ENCODE measurements at places on chromosomes 2 and 18.

DNA sequence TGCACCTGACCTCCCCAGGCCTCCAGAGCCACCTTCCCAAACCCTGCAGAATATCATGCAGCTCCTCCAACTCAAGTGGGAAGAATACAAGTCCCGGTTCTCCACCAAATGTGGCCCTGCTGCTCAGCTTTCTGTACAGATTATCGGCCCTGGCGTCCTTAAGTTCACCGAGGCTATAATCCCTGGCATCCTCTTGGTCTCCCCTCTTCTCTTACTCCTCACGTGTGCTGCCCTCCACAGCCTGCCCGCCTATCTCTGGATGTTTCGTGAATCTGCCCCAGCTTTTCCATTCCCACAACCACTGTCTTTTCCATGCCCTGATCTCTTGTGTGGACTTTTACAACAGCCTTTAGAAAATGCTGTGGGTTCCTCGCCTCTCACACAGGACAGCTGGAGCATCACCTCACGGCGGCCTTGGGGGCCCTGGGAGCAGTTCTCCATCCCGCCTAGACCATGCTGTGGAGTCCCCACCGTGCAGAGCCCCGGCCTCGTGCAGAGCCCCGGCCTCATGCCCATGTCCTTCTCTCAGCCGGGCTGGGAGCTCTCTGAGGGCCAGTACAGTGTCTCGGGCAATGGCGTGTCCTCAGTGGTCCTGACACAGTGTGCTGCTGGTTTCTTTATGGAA, 170.3 kb upstream of the PXDN start:
- no peak for DNase-seq

GRCh38 chr2:101401326-101401665, 14.0 kb upstream of the CREG2 start:
- DNase-seq: no peak

- no peak for DNase-seq
Observed at GRCh38 chr2:68032702-68033101, 30.1 kb downstream of the C1D start.

DNA sequence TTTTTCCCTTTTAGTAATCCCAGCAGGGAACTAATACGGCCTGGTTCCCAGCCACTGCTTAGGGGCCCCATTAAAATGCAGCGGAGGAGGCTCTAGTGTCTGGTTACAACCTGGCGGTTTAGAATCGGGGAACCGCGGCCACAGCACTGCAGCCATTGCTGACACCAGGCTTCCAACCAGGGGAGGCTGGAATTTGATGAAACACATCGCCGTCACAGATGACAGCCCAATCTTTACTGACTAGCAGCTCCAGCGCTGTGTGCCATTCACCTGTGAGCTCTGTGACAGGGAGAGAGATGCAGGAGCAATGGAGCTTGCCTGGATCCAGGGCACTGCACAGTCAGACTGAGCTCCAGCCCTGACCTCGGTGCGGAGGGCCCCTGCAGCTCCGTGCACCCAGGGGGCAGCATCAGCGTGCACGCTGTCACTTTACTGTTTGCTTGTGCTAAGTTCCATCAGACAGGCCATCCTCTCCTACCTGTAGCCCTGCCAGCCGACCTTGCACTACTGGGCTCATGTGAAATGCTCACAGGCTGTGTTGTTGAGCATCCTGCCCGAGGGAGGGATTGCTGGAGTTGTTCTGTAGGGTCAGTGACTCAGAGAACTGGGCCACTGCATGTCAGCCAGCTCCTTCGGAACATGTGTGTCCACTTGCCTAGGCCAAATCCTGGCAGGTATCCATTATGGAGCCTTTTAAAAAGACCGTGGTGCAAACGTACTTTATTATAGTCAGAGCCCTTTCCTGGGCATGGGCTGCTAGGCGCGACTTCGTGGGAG, 203.5 kb downstream of the SEPTIN10 start:
- no peak for DNase-seq

- no peak for DNase-seq
Observed at GRCh38 chr2:69287544-69287943, 99.5 kb downstream of the GFPT1 start.

DNA sequence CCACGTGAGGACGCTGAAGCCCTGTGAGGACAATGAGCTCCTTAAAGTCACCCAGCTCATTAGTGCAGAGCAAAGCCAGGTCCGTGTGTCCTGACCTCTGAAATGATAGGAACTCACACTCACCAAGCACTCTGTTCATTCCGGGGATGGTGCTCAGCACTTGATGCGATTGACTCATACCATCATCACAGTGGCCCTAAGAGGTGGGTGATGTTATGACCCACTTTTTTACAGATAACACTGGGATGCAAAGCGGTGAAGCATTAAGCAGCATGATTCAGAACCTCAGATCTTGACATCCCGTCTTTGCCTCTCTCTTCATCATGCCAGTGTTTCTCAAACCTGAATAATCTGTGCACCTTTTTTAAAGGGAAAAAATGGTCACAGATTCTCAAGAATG, 234.8 kb downstream of the ALPK2 start:
- DNase-seq: no peak

GRCh38 chr2:234761910-234762309, 189.9 kb upstream of the SH3BP4 start:
- DNase-seq: no peak

DNA sequence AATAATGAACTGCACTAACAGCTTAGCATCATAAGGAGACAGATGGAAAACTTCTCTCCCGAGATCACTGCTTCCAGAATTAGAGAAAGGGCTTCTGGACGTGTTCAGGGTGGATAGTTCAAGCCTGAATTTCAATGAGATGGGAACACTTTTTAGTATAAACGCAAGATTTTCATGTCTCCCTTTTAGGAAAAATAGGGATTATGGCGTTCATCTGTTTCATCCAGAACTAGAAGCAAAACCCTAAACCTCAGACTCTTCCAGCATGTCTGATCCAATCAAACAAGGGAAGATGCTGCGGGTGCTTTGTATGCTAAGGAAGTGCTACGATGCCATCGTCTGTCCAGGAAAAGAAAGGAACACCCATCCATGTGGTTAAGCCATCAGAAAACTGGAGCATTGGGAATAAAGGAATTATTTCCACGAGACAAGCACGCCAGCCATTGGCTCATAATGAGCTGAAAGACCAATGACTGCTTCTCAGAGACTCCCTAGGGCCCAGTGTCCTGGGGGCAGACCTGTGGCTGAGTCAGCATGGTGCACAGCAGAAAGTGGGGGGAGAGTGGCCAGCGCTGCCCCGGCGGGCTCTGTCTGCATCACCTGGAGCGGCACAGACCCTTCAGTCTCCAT, 65.9 kb upstream of the AFF3 start:
- DNase-seq: no peak

GRCh38 chr2:215421859-215422461, 13.9 kb downstream of the FN1 start:
- DNase-seq: no peak

DNA sequence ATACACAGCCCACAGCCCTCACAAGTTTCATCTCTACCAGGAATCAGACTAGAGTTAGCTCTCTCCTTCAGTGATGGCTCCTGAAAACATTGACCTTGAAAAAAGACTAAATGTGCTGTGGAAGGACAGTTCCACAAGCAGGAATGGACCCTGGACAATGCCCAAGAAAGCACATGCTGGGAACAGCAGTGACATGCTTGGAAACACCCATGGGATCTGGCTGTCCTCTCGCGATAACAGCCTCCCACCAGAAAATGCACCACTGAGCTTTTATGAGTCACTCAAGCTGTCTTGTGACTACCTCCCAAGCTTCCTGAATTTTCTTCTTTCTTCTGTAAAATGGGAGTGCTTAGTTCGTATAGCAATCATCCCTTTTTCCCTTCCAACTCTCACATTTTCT, 269.2 kb downstream of the LRATD1 start:
- DNase-seq: no peak

DNA sequence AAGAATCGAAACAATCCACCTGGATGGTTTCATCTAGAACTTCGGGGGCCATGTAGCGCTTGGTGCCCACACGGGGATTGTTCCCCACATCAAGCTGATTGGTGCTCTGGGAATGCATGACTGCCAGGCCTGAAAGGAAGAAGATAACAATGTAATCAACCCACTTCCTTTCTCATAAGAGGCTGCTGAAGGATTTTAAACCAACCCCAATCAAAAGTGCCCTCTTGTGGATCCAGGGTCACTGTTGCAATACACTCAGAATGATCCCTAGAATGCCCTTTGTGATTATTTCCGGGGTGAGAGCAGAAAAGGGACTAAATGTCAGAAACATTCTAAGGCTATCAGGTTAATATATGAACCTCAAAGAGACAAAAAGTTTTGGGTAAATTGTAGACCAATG, 115.2 kb downstream of the ACVR1 start:
- no peak for DNase-seq

DNA sequence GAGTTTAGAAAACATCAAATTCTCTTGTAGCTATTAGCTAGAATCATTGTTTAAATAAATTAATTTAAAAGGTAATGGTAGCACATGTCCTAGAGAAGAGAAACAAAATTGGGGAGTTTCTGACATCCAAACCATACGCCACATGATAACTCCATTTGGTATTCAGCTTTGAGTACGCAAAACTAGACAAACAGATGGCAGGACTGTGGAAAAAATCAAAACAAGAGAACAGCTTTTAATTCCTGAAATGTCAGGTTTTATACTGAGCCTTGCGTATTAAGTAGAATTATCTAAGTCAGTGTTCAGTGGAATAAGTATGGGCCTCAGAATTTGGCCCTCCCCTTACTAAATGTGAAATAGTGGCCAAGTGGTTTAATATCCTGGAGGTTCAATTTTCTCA, 82.4 kb upstream of the PDE1A start:
- no peak for DNase-seq

- DNase-seq: no peak
Observed at GRCh38 chr2:195595825-195596224, 61.2 kb upstream of the SLC39A10 start.

DNA sequence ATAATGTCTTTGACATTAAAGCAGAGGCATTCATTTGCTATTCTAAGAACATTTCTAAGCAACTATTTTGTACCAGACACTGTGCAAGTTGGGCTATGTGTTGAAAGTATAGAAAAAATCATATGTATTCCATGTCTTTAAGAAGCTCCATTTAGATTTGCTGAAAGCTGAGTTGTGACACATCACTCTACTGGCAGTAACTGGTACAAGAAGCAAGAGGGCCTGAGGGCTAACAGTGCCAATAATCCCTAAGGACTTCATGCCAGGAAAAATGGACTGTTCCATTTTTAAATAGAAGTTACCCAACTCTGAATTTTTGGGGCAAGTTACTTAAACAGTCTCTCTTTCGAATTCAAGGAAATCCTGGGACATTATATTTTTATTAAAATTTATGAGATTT, 178.7 kb downstream of the SRBD1 start:
- no peak for DNase-seq

DNA sequence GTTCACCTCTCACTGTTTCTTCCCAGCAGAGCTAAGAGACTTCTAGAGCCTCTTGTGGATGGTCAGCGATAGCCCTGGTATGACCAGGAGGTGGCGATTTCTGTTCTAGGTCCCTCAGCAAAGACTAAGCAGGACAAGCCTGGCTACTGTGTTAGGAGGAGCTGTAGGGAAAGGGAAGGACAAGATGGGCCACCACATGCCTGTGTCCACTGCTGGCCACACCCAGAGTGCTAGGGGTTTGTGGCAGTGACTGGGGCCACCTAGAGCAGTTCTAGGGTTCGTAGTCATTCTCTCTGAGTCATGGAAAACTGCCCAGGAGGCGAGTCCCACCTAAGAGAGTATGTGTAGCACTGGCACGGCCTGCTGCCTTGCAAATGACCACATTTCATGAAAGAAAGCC, 179.4 kb downstream of the ALPK2 start:
- no peak for DNase-seq

GRCh38 chr2:195732574-195732973, 75.5 kb downstream of the SLC39A10 start:
- no peak for DNase-seq

DNA sequence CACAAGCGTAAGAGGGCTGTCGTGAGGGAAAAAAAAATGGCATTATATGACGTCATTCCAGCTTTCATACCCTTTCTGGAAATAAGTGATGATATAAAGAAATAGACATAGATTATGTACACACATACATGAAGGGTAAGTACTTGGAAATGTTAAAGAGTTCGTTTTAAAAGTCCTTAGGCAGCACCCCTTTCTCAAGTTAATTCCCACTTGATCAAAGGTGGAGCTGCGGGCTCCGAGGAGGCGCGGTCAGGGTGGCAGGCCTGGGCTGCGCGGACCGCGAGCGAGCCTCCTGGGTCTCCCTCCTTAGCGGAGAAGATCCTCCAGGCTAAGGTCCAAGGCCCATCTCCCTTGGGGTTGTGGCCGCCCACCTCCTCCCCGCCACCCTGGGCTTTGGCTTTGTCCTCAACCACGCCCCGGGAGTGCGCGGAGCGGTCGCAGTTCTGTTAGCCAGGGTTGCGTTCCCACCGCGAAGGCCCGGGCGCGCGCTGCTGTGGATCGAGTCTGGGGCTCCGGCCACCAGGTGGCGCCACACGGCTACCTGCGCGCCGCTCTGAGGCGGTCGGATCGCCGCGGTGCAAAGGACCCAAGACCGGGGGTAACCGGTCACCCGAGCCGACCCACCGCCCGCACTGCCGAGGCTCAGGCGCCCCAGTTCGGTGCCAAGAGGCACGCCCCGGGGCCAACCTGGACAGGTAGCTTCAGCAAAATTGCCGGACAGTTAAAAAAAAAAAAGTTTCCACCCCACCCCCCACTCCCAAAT, 66.8 kb downstream of the HNRNPLL start:
- peak; percentile 67 for DNase-seq

DNA sequence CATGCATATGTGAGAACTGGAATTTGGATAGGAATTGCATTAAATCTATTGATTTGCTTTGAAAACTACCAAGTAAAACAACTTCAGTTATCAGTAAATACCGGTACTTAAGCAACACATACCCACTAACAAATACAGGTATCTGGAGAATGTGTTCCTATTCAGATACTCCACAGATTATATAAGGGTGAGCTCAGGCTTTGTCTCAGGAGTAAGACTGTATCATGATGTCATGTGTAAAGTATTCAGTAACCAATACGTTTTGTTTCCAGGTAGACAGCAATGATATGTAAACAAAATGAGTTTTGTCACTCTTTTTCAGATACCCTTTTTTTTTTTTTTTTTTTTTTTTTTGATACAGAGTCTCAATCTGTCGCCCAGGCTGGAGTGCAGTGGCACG, 74.8 kb downstream of the DSC3 start:
- DNase-seq: no peak

- peak; percentile 81 for DNase-seq
Observed at GRCh38 chr2:218898109-218898878, 17.6 kb downstream of the WNT10A start.

DNA sequence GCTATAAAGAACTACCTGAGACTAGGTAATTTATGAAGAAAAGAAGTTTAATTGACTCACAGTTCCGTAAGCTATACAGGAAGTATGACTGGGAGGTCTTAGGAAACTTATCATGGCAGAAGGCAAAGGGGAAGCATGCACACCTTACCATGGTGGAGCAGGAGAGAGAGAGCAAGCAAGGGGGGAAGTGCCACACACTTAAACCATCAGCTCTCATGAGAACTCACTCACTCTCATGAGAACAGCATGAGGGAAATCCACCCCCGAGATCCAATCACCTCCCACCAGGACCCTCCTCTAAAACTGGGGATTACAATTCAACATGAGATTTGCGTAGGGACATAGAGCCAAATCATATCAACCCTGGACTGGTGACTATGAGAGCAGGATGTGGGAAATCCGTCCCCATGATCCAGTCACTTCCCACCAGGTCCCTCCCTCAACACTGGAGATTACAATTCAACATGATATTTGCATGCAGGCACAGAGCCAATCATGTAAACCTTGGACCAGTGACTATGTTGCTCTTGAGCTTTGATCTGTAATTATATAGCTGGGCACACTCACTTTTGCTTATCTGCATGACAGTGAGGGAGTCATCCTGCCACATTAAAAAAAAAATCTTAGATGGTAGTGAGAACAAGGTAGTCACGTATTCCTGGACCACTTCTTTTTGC, 12.9 kb downstream of the ADAM23 start:
- DNase-seq: no peak

- no peak for DNase-seq
Observed at GRCh38 chr2:230661072-230661957, 51.3 kb upstream of the CAB39 start.
